ENCODE measurements at places on chromosomes 4 and X. TPM values are rescaled to one million over a fixed set of nuclear protein-coding genes. Genes with fewer than 3 reads are reported as not detected.

YTHDC1 gene
- total RNA-seq: 43.2 TPM

TBX22 gene
- total RNA-seq: not detected

IRS4 gene
- total RNA-seq: not detected

JADE1 gene
- 38.4 TPM for total RNA-seq

GCNA gene
- total RNA-seq: 2.6 TPM

COL4A6 gene
- 0.32 TPM for total RNA-seq

KCTD8 gene
- total RNA-seq: under 0.01 TPM

GLRA2 gene
- total RNA-seq: not detected

FRMD7 gene
- not detected for total RNA-seq

MAGED4 gene
- 34.5 TPM for total RNA-seq
